ENCODE measurements at places on chromosomes 6 and 20. TPM values are rescaled to one million over a fixed set of nuclear protein-coding genes. Genes with fewer than 3 reads are reported as not detected.
A peak's percentile ranks its signal among the peaks of the same experiment; 100 is the strongest.

The HLA-DQB1 gene
- not detected for polyA plus RNA-seq

GRCh38 chr6:151239603-151240035, at the start of gene AKAP12:
TSS of gene AKAP12 (plus strand) at chr6:151239967. CDS start at chr6:151240563, 596 bp downstream.
- peak; percentile 54 for DNase-seq

DNA sequence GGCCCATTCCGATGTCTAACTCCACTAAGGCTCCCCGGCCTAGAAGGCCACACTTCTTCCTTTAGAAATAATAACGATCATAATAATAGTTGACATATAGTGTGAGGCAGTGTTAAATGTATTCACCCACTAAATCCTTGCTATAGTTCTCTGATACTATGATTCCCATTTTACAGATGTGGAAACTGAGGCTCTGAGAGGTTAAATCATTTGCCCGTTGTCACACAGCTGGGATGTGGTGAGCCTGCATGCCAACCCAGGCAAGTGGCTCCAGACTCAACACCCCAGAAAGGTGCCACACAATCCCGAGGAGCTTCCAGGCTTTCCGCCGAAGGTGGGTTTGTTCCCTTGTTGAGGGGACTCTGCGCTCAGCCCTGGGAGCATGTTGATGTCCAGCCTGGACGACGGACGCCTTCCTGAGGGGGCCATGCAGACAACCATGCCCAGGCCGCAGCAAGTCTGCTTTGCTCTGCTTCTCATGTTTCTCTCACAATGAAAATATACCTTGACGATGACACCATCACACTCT, 104.6 kb upstream of the CDYL start:
- DNase-seq = no peak

GRCh38 chr20:45909336-45909808, 2.6 kb downstream of the PLTP start:
- no peak for DNase-seq

- DNase-seq = no peak
These were observed 369 bp downstream of the ADAM33 start for GRCh38 chr20:3681352-3681930.

- no peak for DNase-seq
These were observed 55.7 kb downstream of the PPP1R14C start for GRCh38 chr6:150198532-150198931.

- DNase-seq = no peak
These were observed 12.5 kb upstream of the ZDHHC14 start for GRCh38 chr6:157368359-157369049.

GRCh38 chr6:162154001-162154400, 573.6 kb downstream of the PRKN start:
- DNase-seq = no peak

DNA sequence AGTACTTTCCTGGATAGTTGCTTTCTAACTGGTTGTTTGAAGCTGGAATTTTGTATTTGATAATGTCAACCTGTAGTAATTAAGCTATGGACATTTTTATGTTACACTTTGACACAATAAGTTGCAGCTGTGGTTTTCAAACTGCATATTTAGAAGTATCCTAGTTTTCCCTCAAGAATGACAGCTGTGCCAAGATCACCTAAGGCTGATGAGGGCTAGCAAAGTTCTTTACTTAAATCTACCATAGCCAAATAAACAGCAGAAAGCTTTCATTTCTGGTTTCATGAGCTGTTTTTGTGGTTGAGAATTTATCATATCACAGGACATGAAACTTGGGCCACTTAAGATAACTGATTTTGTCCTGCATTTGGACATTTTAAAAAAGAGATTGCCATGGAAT, 30.6 kb downstream of the FAM229B start:
- DNase-seq = no peak

DNA sequence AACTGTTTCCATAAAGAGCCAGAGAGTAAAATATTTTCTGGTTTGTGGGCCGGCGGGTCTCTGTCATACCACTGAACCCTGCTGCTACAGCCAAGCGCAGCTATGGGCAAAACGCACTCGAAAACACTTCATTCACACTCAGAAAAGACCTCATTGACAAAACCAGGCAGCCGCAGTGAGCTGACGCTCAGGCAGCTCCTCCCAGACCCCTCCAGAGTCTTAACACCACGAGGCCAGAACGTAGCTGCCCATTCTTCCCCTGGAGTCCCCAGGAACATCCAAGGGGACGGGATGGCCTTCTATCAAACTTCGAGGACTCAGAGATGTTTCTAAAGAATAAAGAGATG, 35.6 kb upstream of the ZBP1 start:
- no peak for DNase-seq

DNA sequence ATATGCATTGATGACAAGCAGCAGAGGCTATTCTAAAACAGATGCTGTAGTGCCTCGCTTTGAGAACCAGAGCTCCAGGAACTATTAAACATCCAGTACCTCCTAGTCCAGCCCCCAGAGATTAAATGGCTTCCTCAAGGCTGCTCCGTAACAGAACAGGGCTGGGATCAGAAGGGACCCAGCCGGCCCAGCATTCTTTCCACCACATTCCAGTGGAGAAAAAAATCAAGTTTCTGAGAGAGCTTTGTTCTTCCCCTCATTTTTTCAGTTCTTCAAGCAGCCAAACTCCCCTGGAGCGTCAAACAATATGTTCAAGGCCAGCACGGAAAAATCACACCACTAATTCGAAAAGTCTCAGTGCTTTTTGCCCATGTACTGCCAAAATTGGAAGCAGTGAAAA, 5.8 kb upstream of the STMND1 start:
- DNase-seq = no peak

The CGA gene
- 8.9 TPM for polyA plus RNA-seq

The PLA2G7 gene
- not detected for polyA plus RNA-seq

The ALDH8A1 gene
- polyA plus RNA-seq = not detected

- DNase-seq = no peak
These were observed 25.5 kb downstream of the PDE10A start for GRCh38 chr6:165637586-165637985.

GRCh38 chr6:92114797-92115196, 1304.6 kb downstream of the EPHA7 start:
- DNase-seq = no peak

The CDH4 gene
- 1.2 TPM for polyA plus RNA-seq

GRCh38 chr6:55033016-55033546, 141.2 kb upstream of the HCRTR2 start:
- DNase-seq = no peak

The BCLAF1 gene
- polyA plus RNA-seq = 78.0 TPM

- DNase-seq = peak; percentile 59
These were observed 3.2 kb downstream of the CUTA start for GRCh38 chr6:33414592-33415271.

The HLA-DRA gene
- 2.0 TPM for polyA plus RNA-seq

GRCh38 chr6:63799313-63799712, 163.7 kb downstream of the PHF3 start:
- DNase-seq = no peak

GRCh38 chr6:13378669-13379590, 50.6 kb upstream of the TBC1D7 start:
- no peak for DNase-seq

The IL20RA gene
- polyA plus RNA-seq = not detected

The PERP gene
- 45.3 TPM for polyA plus RNA-seq

DNA sequence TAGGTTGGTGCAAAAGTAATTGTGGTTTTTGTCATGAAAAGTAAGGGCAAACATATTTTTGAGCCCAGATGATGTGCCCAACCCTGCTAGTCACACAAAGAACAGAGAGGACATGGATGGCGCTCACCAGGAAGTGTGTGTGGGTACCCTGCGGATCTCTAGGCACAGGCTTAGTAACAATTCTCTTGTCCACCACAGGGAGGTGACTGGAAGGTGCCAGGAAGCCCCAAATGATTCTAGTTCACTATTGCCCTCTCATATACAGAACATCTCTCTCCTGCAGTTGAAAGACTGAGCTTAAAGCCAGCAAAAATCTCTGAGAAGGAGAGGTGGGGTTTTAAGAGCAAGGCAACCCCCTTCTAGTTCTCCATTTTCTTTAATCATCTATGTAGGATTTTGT, 272.1 kb upstream of the TAB2 start:
- DNase-seq = no peak

GRCh38 chr6:35043381-35044130, 97.6 kb downstream of the TCP11 start:
- no peak for DNase-seq

DNA sequence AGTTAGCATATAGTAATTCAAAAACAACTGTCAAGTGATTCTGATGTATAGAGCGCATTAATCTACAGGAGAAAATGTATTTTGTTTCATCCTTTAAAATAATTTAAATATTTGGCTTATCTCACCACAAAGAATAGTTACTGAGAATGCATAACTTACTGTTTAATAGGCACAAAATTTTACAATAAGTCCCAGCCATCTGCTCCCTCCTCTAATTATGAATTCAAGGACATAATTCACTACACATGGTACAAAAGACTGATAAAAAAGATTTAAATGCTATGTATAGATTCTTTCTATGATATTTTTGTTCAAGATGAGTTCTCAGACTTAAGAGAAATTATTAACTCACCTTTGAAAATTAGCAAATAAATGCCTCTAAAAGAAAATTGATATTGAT, 242.0 kb downstream of the FUT9 start:
- no peak for DNase-seq

- peak; percentile 11 for DNase-seq
These were observed 1.1 kb downstream of the L3MBTL1 start for GRCh38 chr20:43508604-43509040.

DNA sequence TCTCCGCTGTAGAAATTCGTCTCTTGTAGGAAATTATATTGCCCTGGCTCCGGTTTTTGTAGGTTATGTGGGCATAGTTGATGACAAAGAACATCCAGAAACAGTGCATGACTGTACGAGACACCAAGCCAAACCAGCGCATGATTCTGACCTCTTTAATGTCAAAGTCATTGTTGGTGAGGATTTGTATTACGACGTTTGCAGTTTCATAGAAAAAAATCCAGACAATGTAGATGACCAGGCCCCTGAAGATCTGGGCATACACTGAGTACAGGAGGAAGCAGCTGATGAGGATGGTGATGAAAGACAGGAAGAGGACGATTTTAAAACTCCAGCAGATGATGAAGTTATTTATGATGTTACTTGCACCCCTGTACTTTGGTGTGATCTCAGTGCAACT, 39.1 kb upstream of the TBC1D22B start:
- DNase-seq = no peak

The THBD gene
- 7.4 TPM for polyA plus RNA-seq

DNA sequence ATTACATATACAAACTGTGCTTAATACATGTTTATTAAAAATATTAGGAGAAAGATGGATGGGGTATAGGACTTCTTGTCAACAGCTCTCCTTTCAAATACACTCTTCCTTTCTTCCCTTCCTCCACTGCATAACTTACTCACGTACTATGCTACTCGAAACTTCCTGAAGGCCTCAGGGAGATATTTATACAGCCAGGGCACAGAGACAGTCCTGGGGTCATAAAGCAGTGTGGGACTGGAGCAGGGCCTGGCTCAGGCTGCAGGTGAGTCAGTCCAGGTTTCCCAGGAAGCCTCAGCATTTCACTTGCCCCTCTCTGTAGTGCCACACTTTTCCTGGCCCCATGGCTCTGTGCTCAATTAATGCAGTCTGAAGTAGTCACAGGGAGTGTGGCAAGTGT, 157.0 kb downstream of the UBE3D start:
- DNase-seq = no peak

DNA sequence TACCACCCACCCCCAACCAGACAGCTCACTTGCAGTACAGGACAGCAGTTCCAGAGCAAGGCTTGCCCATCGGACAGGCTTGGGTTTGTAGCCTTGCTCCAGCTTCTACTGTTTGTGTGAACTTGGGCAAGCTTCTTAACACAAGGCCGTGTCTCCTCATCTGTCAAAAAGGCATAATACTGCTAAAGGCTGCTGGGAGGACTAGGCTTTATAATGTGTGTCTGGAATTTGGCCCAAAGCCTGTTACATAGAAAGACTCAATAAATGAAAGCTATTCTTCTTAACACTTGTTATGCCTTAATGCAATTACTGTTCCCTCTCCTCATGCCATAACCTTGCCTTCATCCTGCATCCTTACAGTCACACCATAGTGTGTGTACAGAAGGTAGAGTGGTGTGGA, 43.4 kb downstream of the LYRM4 start:
- DNase-seq = no peak

- no peak for DNase-seq
These were observed 6.5 kb downstream of the EFHC1 start for GRCh38 chr6:52426667-52427066.

GRCh38 chr6:41181566-41181965, 18.6 kb upstream of the TREM2 start:
- DNase-seq = no peak

- no peak for DNase-seq
These were observed 30.9 kb upstream of the MCM9 start for GRCh38 chr6:118965843-118966370.

The DEFB116 gene
- polyA plus RNA-seq = not detected

GRCh38 chr6:107561306-107561705, 71.4 kb downstream of the SOBP start:
- no peak for DNase-seq

The POM121L2 gene
- not detected for polyA plus RNA-seq

DNA sequence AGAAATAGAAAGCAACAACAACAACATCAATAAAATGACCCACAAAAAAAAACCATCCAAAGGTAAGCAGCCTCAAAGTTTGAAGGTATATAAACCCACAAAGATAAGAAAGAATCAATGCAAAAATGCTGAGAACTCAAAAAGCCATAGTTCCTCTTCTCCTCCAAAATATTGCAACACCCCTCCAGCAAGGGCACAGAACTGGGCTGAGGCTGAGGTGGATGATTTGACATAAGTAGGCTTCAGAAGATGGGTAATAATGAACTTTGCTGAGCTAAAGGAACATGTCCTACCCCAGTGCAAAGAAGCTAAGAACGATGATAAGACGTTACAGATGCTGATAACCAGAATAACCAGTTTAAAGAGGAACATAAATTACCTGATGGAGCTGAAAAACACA, 188.8 kb upstream of the BTBD3 start:
- no peak for DNase-seq

The PLAGL2 gene
- polyA plus RNA-seq = 4.1 TPM

- peak; percentile 67 for DNase-seq
These were observed 7.2 kb downstream of the PXDC1 start for GRCh38 chr6:3744211-3744900.

GRCh38 chr20:62548471-62548870, 72.7 kb upstream of the GATA5 start:
- DNase-seq = no peak

The ZC2HC1B gene
- not detected for polyA plus RNA-seq
